Naive thymus-derived CD4-positive, alpha-beta T cell (primary cell): ENCODE measurements at places on chromosomes 4 and X.
A peak's percentile ranks its signal among the peaks of the same experiment; 100 is the strongest.

- DNase-seq = no peak
These were observed 472.3 kb downstream of the PDHA2 start for GRCh38 chr4:96312046-96312685.

DNA sequence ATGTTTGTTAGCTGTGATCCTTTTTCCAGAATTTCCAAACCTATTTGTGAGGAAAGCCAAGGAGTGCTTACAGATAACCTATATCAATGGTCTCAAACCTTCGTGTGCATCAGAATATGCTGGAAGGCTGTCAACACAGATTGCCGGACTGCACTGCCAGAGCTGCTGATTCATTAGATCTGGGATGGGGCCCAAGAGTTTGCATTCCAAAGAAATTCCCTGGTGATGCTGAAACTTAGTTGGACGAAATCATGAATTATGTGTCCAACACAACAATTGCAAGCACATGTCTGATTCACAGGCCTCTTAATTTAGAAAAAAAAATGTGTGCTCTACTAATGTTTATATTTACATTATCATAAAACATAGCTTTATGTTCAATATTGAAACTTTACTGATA lies 544.0 kb upstream of the AMOT start:
- DNase-seq = no peak

DNA sequence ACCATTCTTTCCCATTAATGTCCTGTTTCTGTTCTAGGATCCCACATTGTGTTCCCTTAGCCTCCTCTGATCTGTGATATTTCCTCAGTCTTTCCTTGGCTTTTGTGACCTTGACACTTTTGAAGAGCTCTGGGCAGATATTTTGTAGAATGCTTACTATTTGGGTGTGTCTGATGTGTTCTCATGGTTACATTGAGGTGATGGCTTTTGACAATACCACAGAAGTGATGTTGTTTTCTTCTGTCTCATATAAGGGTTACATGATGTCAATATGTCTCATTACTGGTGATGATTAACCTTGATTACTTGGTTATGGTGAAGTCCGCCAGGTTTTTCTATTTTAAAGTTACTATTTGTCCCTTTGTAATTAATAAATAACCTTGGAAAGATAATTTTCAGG lies 183.7 kb downstream of the SOWAHB start:
- DNase-seq = no peak

GRCh38 chrX:133033010-133033409 lies 63.9 kb downstream of the USP26 start:
- no peak for DNase-seq

GRCh38 chr4:74038425-74039314 lies at the start of gene CXCL3:
TSS of gene CXCL3 (minus strand) at chr4:74038689. CDS start at chr4:74038611, 78 bp downstream.
- peak; percentile 7 for DNase-seq

DNA sequence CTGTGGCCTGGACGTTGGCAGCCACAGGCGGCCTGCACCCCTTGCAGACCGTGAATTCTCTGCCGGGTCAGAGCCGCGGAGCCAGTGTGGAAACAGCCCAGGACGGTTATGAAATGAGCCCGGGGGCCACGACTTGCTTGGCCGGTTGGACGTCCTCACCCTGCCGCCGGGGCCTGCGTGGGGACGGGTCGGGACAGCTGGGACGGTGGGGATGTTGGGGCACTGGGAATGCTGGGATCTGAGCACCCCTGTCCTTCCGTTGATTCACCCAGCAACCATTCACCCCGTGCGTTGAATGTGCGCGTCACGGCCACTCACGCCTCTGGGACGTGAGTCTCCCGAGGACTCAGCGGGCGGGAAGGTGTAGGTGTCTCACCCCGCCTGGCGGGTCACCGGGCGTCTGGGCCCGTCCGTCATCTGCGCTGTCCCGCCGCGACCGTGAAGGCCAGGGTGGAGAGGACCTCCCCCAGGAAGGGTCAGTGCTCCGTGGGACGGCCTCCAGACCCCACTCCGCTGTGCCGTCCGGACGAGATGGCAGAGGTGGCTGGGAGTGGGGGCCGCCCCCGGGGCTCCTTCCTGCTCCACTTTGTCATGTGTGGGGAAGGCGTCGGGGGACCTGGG lies 4.5 kb upstream of the PLCXD1 start:
- DNase-seq = no peak

- DNase-seq = no peak
These were observed 53.7 kb downstream of the PRKX start for GRCh38 chrX:3659761-3660160.

DNA sequence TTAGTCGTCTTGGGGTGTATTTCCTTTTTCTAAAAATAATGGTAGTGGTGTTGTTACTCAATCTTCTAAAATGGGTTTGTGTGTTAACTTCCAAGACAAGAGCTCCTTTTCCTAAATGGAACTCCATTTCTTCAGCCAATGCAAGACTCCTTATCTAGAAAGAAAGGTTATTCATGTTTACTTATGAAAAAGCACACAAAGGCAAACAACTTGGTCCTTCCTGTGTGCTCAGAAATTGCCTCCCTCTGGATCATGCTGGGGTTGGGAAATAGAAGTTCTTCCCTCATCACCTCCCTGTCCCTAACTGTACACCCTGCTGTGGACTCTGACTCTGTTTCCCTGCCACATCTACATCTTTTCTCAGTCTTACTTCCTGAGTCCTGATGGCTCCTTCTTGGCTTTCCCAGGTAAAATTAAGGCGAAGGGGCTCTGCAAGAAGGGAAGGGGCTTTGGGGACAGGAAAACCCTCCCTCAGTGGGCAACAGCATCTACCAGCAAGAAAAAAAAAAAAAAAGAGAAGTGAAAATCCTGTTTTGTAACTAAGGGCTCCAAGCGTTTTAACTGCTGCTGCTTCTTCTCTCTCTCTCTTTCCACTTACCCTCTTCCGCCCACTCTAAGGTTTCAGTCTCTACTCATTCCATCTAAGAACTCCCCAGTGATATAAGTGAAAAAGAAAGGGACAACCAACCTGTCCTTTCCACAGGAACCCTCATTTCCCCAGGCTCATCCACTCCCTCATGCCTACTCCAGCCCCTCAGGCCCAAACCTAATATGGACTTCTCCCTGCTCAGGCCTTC lies 19.8 kb upstream of the TASL start:
- DNase-seq = no peak

- DNase-seq = no peak
These were observed 1254.4 kb downstream of the PCDH7 start for GRCh38 chr4:31974490-31975002.

DNA sequence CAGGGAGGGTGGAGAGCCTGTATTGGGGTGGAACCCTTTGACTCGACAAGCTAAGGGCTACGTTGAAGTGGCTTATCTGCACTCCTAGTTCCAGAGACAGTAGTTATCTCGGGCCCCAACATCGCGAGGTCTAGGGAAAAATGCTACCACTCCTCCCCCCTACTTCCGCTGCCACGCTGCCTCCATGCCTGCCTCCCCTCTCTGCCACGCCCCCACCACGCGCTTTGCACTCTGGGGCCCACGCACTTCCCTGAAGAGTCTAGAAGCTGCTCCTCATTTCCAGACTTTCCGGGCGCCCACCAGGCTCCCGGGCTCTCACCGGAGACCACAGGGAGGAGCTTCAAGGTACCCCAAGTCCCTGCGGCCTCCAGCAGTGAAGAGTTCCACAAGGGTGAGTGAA lies at the start of gene PASD1:
TSS of gene PASD1 (plus strand) at position 227 of the 400 bp plus-strand sequence. CDS start 37,879 bp downstream, outside the sequence.
- DNase-seq = no peak

DNA sequence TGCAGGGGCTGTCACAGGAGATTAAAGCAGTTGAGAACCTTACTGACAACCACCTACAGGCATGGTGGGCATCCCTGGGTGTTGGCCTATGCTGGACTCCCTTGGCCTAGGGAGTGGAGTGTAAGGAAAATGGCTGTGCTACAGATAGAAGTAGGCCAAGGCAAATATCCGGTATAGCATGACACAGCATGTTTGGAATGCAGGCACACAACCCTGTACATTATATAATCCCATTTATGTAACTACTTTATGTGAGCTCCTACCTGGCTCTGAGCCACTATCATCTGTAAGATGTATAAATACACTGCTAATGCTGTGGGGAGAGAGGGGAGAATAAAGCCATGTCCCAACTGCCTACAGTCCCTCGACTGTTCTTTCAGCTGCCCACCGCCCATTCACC lies 38.7 kb upstream of the KCTD8 start:
- no peak for DNase-seq

GRCh38 chr4:118839221-118839927 lies 3.4 kb upstream of the SEC24D start:
- DNase-seq = no peak
